ENCODE measurements at places on chromosomes 13 and 19.

DNA sequence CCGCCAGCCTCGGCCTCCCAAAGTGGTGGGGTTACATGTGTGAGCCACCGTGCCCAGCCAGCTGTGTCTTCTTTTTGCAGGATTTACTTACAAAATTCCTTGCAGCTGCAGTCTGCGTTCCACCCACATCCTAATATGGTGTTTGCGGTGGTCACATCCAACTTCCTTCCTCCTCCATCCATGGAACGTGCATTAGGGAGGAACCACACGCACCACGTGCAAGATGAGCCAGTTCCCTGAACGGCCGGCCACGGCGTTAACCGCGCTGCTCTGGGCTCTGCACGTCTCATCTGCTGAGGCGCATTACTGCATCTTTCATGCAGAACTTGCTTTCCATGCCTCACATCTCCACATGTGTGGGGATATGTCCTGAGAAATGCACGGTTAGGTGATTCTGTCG, 13.0 kb upstream of the SIGLEC11 start:
- DNase-seq, result no peak

DNA sequence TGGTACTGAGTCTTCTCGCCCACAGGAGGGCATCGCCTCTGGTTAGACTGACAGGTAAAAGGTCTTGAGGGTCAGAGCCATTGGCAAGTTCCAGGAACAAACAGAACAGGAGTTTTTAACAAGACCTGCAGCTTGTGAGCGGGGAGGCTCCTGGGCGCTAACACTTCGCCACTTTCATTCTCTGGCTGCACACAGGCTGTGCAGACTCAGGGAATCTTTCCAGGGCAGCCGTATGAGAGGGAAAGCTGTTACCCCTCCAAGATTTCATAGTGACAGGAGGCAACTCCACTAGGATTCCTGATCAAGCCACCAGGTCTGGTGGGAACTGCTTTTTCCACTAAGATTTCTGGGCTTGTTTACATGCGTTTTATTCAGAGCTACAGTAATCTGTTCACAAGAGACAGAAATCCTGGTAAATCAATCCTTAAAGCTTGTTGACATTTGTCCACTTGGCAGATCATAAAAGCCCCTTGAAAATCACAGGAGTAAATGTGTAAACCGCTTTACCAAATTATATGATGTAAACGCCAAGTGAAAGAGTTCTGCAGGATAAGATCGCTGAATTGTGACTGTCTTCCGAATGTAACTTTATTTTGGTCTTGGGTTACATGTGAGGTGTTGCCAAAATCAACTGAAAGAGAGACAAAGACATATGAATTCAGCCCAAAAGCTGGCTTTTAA, 190.6 kb downstream of the MZT1 start:
- no peak for DNase-seq

DNA sequence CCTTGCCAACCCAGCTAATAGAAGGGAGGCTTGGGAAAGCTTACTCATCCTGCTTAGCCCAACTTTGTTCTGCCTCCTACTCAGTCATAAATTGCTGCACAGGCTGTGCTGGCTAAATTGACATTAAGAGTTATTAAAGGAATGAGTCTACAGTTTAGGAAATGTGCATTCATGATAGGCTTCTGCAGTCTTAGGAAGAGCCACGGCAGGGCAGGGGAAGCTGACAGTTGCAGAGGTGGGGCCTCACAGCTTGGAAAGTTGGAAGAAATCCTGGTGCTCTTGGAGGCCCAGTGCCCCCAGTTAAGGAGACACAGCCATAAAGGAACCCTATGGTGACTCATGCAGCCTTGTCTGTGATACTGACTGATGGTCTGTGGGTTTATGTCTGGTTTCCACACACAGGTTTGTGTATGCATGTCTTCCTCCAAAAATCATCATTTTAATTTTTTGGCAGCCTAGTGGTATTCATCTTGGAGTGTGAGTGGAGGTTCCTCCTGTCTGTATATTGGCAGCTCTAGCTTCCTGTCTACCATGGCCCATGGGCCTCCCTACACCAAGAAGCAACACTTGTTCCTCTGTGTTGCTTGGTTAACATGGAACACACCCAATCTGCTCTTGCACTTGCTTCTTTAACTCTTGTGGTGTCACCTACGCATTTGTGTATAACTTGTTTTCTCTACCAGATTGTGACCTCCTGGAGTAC, 135.0 kb upstream of the KL start:
- DNase-seq, result peak; percentile 22

- DNase-seq, result no peak
Measured at GRCh38 chr19:38647966-38648768, 718 bp downstream of the ACTN4 start.

GRCh38 chr13:29922281-29922821, 71.9 kb upstream of the UBL3 start:
- no peak for DNase-seq

GRCh38 chr19:33740811-33741396, 55.8 kb upstream of the KCTD15 start:
- DNase-seq, result peak; percentile 39

GRCh38 chr13:66222127-66222526, 1008.0 kb downstream of the PCDH9 start:
- DNase-seq, result no peak

DNA sequence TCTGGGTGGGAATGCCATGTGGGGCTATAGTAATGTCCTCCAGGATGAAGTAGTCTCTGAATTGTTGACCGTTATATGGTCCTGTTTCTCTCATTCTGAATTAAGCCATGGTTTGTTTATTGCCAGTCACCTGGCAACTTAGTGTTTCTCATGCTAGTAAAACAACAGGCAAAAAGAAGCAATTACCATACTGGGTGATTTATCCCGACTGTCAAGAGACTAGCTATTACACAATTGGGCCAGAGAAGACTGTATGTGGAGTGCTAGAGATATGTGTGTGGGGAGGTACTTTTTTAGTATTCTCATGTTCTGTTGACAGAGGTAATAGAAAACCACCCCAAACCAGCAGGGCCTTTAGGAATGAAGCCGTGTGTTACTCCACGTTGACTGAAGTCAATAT, 258.2 kb downstream of the TDRD3 start:
- no peak for DNase-seq

DNA sequence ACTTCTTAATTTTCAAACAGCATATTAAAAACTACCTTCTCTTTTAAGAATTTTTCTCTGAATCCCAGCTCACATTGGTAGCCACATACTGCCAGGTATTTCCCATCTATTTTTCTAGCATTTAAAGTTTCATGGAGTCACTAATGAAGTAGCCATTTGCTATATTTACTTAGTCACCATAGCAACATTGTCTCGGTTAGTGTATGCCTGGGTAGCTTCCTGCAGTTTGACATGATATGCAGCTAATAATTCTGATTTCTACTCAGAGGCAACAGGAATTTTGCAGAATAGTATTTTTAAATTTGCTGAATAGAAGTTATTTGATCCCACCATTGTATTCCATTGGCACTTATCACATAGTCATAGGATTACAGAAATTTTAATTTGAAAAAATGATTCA, 30.9 kb upstream of the KCTD4 start:
- no peak for DNase-seq

Data from AG08396 (cell line).